ENCODE measurements at places on chromosomes 11 and 22.

DNA sequence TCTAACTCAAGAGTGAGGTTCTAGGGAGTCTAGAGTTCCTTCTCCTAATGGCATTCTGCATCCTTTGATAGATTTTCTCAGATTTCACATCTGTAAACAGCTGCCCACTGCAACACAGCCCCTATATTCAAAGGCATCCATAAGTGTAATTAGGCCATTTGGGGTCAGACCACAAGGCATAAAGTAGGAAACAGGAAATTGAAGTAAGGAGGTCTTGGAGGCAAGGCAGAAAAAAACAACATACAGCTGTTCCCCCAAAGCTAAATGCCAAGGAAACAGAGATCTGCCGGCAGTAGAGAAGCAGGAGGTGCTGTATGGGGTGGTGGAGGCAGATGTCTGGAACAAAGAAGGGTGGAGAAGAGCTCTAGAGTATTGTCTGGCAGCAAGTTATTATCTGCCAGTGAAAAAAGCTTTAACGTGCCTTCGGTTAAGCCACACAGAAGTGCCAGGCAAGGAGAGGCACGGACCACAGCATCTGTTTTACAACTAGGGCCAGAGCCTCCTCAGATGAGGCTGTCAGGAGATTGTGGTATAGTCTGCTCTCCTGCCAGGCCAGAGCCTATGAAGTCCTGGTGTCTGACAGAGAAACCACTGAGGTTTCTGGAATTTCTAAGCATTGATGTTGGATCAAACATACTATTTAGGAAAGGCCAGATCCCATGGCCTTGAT is 100.2 kb upstream of the CHRM4 start:
- no peak for DNase-seq

DNA sequence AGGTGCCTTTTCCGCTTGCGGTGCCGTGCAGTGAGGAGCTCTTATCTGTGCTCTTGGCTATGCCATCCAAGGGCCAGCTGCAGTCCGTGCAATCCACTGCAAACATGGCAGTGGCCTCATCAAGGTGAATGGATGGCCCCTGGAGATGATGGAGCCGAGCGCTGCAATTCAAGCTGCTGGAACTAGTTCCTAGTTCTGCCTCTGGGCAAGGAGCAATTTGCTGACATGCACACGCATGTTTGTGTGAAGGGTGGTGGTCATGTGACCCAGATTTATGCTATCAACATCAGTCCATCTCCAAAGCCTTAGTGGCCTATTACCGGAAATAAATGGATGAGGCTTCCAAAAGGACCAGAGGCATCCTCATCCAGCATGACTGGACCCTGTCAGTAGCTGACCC is 3.1 kb upstream of the EHD1 start:
- DNase-seq, result no peak

- DNase-seq, result no peak
These were observed 1375.1 kb upstream of the TENM4 start for GRCh38 chr11:80815752-80816453.

- no peak for DNase-seq
These were observed at the start of gene SAA2 for GRCh38 chr11:18248561-18248960. Gene SAA2, minus strand, starts transcription at chr11:18248668. Its CDS starts 657 bp downstream, at chr11:18248011.

- no peak for DNase-seq
These were observed at the start of gene LRRN4CL for GRCh38 chr11:62689421-62690183. Gene LRRN4CL, minus strand, starts transcription at chr11:62689530. Its CDS starts 1,022 bp downstream, at chr11:62688508.

Measured in stimulated activated CD8-positive, alpha-beta memory T cell treated with anti-CD3 and anti-CD28 coated beads, Interleukin-7, amount 100 ng/mL, for 1 hour (primary cell).